GM23248 (cell line): ENCODE measurements at places on chromosomes 1 and 21.

DNA sequence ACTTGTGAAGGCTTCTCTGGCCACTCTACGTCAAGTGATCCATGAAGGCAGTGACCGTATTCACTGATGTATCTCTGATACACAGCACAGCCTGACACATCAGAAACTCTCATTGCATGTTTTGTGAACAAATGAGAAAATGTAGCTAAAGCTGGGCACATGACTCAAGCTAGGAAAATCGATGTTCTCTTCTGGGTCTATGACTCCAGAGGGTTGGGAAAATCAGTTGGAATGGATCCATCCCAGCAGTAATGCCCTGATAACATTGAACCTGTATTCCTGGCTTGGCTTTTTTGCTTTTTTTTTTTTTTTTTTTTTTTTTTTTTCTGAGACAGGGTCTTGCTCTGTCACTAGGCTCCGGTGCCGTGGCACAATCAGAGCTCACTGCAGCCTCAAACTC is 395.7 kb downstream of the KCNH1 start:
- DNase-seq: no peak

DNA sequence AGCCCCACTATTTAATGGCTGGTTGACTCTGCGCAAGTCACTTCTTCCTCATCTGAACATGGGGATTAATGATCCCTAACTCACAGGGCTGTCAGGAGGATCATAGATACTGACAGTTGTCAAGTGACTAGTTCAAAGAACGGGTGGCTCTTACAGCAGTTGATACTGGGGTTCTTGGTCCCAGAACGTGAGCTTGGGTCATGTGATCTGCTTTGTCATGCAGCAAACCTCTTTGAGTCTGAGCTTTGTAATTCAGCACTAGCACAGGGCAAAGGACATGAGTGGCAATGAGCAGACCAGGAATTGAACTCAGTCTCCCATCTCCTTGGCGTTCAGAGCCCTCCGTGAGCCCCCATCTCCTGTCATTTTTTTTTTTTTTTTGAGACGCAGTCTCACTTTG is 64.4 kb downstream of the TRABD2B start:
- DNase-seq: no peak

DNA sequence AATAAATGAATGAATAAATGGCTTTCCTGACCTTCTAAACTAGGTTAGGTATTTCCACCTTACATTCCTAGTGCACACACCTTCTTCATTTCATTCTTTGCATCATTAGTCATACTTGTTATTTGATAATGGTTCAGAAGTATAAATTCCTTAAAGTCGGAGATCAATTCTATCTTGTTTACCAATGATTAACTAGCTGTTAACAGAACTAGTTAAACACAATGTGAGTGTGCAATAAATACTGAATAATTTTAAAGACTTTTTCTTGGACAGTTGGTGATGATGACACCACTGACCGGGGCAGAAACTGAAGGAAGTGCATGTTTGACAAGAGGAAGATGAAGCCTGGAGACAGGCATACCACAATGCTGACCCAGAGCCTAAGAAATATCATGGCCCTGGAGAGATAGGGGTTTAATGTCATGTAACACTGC is 207.1 kb upstream of the DEPDC1 start:
- DNase-seq: no peak

GRCh38 chr1:63902844-63903589 is 129.2 kb downstream of the ROR1 start:
- DNase-seq: peak; percentile 78

- no peak for DNase-seq
Observed at GRCh38 chr1:17576519-17576853, 37.0 kb downstream of the ARHGEF10L start.

DNA sequence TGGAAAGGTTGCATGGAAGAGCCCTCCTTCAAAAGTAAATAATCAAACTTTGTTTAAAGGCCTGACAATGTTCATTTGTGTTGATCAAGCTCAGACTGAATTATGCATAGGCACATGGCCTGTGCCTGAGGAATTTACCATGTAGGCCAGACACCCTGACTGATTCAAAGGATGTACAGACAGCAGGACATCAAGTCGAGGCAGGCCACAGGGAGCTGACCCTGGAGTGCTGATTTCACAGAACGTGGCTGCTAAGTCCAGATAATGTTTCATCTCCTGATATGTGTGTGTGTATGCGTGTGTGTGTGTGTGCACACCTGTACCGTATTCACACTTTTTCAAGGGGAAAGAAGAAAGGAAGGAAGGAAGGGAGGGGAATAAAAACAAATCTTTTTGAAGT is 34.1 kb downstream of the NAV1 start:
- DNase-seq: no peak

DNA sequence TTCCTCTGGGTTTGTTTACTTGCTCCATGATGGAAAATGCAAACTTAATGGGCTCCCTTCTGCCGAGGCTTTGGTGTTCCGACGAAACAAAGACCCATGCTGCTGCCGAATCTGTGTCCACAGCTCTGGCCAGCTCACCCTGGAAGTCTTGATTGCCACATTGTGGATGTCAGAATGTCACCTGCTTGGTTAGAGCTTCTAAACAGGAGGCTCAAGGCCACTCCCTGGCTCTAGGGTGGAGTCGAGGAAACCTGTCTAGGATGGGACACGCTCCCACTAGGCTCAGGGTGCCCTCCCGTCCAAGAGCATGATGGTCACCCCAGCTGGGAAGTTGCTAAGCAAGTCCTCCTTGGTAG is 279.3 kb upstream of the VAMP3 start:
- no peak for DNase-seq

DNA sequence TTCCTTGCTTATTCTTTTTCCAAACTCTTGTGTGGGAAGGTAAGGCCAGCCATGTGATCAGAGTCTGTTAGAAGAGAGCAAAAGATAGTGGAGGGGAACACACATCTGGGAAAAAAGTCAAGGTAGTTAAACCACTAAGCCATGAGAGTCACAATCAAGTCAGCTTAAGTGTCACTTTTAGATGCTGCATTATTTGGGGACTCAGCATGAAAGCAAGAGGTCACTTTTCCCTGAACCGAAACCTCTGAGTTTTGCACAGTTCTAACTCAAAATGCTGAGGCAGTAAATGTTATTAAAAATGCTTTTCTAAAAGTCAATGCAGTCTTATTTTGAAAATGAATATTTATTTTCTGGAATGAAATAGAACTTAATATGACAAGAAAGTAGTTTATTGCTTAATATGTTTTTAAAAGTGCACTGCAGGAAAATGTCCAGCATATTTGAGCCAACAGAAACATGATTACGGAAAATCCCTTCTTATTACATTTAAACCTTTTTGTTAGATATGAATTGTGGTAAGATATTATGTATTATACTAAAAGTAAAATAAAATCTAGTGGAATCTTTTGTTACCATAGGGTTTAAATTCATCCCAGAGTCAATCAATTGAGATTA is 69.3 kb downstream of the RBM11 start:
- DNase-seq: no peak

DNA sequence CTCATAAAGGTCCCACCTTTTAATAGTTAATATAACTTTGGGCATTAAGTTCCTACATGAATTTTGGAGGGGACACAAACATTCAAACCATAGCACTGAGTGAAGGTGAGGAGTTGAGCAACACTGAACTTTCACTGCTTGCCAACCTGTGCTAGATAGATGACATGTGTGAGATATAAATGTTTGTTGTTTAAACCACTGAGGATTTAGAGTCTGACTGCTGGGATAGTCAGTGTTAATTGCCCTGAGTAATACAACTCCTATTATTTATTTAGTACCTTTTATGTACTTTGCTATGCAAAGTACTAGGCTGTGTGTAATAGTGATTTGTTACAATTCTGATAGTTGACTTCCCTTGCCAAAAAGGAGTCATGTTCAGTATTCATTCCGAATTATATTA is 32.4 kb upstream of the SLC16A1 start:
- no peak for DNase-seq

GRCh38 chr1:72498371-72498770 is 216.0 kb upstream of the NEGR1 start:
- peak; percentile 3 for DNase-seq

- DNase-seq: peak; percentile 73
Observed at GRCh38 chr1:180309338-180309737, 79.3 kb downstream of the LHX4 start.
